Breast epithelium (tissue), 4 donors: ENCODE measurements at places on chromosomes 3 and 15. TPM values are rescaled to one million over a fixed set of nuclear protein-coding genes. Genes with fewer than 3 reads are reported as not detected.

GRCh38 chr3:105232553-105232952, 134.2 kb upstream of the ALCAM start:
- no peaks in the 10 kb centered on the region for H3K4me1 ChIP-seq
- DNase-seq: no peak
- H3K4me3 ChIP-seq: no peak overlapping the region
- H3K27ac ChIP-seq: no peak overlapping the region
- no peaks in the 10 kb centered on the region for H3K27me3 ChIP-seq

DNA sequence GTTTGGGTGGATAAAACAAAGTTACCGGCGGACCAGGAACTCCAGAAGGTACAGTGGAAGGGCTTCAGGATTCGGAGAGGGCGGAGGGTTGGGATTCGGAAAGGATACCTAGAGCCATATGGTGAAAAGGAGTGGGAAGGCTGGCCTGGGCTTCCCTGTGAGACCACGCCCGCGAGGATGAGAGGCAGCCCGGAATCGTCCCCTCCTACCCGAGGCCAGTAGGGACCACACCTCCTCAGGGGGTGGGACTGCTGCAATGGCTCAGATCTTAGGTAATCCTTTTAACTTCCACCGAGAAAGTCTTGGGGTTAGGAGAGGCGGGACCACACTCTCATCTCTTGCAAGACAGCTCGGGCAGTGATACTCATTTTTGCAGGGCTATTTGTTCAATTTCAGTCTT, 511.3 kb downstream of the OCA2 start:
- DNase-seq: no peak
- H3K27ac ChIP-seq: no peak overlapping the region
- H3K27me3 ChIP-seq: no peaks in the 10 kb centered on the region
- H3K36me3 ChIP-seq: no peaks in the 10 kb centered on the region
- H3K4me3 ChIP-seq: no peak overlapping the region

DNA sequence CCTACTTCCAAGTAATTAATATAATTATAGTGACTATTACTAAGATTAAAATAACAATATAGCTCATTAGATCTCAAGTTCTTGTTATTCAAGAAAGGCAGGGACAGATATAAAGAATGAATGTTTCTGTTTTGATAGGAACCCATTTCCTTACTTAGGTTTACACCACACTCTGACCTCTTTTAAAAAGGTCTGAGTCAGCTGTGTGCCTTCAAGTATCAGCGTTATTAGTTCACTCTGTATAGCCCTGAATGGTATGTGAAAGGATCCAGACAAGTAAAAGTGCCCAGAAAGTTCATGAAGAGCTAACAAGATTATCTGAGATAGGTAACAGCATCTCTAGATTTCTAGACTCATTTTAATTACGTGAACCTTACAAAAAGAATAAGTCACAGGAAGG, 28.9 kb downstream of the PDCD10 start:
- H3K4me1 ChIP-seq: no peaks in the 10 kb centered on the region
- no peaks in the 10 kb centered on the region for H3K36me3 ChIP-seq
- no peak for DNase-seq
- no peaks in the 10 kb centered on the region for H3K27me3 ChIP-seq
- no peak overlapping the region for H3K27ac ChIP-seq

DNA sequence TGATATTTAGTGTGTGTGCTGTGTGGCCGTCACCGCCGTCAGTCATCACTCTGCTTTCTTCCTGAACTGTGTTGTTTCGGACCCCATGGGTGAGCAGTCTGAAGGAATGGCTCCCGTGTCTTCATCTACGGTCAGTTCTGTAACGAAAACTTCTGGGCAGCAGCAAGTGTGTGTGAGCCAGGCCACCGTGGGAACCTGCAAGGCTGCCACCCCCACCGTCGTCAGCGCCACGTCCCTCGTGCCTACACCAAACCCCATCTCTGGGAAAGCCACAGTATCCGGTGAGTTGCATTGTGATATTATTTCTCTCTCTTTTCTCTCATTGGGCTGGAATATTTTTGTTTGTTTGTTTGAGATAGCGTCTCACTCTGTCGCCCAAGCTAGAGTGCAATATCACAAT, 34.7 kb downstream of the MAP6D1 start:
- no peaks in the 10 kb centered on the region for H3K36me3 ChIP-seq
- no peaks in the 10 kb centered on the region for H3K4me1 ChIP-seq
- H3K27me3 ChIP-seq: no peaks in the 10 kb centered on the region
- no peak for DNase-seq

DNA sequence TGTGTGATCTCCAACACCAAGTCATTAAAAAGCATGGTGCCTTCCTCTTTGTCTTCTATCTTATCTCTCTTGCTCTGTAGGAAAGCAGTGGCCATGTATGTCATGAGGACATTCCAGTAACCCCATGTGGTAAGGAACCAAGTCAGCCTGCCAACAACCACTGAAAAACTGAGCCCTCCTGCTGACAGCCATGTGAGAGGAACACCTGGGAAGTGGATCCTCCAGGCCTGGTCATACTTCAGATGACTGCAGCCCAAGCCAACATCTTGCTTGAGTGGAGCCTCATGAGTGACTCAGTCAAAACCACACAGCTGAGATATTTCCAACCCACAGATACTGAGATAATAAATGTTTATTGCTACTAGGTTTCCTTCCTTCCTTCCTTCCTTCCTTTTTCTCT, 597.3 kb downstream of the ZIC1 start:
- no peak overlapping the region for H3K27ac ChIP-seq
- DNase-seq: no peak
- no peaks in the 10 kb centered on the region for H3K27me3 ChIP-seq
- no peaks in the 10 kb centered on the region for H3K4me1 ChIP-seq
- no peak overlapping the region for H3K4me3 ChIP-seq
- H3K36me3 ChIP-seq: no peaks in the 10 kb centered on the region

GSK3B gene
- total RNA-seq: 42.0 TPM

CCDC80 gene
- total RNA-seq: 42.0 TPM
